ENCODE measurements at places on chromosomes 1 and 21.

GRCh38 chr1:105180789-105181188 lies 1431.1 kb downstream of the AMY1C start:
- no peak for DNase-seq

GRCh38 chr1:25666460-25666859 lies 49.9 kb downstream of the MAN1C1 start:
- no peak for DNase-seq

DNA sequence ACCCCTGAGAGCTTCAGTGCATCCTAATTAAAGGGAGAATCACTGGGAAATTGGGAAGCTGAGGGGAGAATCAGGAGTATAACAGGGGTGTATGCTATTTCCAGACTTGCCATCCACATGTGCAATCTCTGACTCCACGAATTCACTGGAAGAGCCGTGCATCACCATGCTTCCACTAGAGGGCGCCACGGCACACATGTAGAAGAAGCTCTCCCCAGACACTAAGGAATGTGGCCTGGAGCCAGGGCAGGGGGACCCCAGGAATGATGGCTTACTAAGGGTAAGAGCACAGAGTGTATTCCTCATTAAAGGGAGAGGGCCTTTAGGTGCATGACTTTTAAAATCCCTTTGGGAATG lies 81.5 kb downstream of the ABCA4 start:
- DNase-seq = no peak

- no peak for DNase-seq
Measured at GRCh38 chr1:67626090-67626860, 58.7 kb upstream of the GADD45A start.

- peak; percentile 62 for DNase-seq
Measured at GRCh38 chr1:116777831-116778830, 23.9 kb downstream of the CD2 start.

DNA sequence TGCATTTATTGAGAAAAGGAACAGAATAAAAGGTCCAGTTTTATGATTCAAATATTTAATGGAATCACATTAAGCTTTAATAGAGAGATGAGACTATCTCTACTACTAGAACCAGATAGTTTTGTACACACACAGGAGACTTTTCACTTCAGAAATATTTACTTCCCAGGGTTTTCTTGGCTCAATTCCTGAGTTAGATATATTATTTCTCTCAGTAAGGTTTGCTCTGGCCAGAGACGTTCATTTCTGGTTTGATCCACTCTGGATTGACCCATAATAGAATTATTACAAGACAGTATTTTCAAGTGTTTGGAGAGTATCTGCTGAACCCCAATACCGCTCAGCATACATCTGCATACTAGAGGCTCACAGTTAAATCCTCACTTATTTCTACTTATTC lies 1.3 kb upstream of the RCOR3 start:
- no peak for DNase-seq

Data from AG09309 (cell line).